Heart left ventricle (tissue), 16 donors: ENCODE measurements at places on chromosomes 3 and 15. TPM values are rescaled to one million over a fixed set of nuclear protein-coding genes. Genes with fewer than 3 reads are reported as not detected.

Gene MUC20
- 5.2 TPM for total RNA-seq

Gene SCG5
- total RNA-seq: not detected

DNA sequence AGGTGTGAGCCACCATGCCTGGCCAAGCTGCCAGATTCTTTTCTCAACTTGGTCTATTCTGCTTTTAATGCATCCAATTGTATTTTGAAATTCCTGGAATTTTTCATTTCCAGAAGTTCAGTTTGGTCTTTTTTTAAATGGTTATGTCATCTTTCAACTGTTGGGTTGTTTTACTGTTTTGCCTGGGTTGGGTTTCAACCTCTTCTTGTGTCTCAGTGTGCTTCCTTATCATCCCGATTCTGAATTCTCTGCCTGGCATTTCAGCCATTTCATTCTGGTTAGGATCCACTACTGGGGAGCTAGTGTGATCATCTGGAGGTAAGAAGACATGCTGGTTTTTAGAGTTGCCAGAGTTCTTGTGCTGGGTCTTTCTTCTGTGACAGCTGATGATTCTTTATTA, 61.5 kb downstream of the LRRC49 start:
- no peak for DNase-seq

Gene LCMT2
- 8.5 TPM for total RNA-seq

GRCh38 chr3:123633530-123633929, 48.7 kb upstream of the HACD2 start:
- DNase-seq: no peak

- DNase-seq: no peak
Observed at GRCh38 chr15:35244227-35244626, 159.1 kb upstream of the NANOGP8 start.

Gene CD86
- total RNA-seq: 1.8 TPM

Gene BNC1
- 0.11 TPM for total RNA-seq

Gene PLSCR2
- total RNA-seq: not detected

DNA sequence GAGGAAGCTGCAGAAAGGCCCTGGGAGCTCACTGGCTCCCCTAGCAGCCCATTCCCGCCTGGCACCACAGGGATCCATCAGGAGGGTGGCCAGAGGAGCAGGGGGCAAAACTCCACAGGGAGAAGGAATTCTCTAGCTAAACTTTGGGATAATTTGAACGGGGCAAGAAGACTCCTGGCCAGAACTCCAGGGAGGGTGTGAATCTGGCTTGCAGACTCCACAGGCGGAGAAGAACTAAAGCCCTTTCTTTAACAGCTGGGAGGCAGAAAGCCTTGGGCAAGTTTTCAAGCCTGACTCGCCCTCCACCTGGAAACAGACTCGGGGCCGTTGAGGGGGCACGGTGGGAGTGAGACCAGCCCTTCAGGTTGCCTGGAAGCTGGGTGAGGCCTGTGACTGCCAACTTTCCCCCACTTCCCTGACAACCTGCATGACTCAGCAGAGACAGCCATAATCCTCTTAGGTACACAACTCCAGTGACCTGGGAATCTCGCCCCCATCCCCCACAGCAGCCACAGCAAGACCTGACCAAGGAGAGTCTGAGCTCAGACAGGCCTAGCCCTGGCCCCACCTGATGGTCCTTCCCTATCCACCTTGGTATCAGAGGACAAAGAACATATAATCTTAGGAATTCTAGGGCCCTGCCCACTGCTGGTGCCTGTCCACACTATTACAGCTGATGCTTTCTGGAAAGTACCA, 28.6 kb downstream of the SLC27A2 start:
- DNase-seq: no peak

- no peak for DNase-seq
Observed at GRCh38 chr3:8678751-8679150, 34.2 kb upstream of the SSUH2 start.

- no peak for DNase-seq
Observed at GRCh38 chr3:149975919-149976318, 5.2 kb upstream of the PFN2 start.

- no peak for DNase-seq
Observed at GRCh38 chr15:99142562-99142961, 37.7 kb downstream of the SYNM start.

DNA sequence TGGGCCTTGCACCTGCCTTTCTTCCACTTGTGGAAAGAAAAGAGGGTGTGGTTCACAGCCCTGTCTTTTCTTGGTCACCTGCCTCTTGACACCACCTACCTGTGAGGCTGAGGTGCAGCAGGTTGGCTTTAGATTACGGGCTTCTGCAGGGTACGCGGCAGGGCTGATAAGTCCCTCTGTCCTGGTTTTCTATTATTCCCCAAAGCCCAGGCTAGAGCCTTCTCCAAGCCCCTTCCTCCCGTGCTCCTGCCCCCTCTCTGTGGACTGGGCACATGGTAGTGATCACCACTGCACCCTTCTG, 44.8 kb upstream of the HACD2 start:
- no peak for DNase-seq

DNA sequence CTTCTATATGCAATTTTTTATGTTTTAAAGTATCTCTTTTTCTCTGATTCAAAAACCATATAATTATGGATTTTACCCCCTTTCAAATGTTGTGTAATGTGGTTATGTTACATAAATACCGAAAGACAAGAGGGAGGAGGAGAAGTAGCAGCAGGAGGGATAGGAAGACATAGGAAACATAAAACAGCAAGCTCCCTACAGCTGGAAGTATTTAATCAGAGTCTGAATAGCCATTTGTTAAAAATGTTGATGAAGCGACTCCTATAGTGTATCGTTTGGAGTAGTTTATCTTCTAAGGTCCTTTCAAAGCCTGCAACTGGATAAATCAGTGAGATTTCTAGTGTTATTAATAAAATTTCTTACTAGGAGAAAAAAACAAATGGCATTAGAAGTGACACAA, 598.1 kb upstream of the GOLIM4 start:
- DNase-seq: no peak

Gene C3orf20
- total RNA-seq: not detected

Gene COL8A1
- total RNA-seq: 21.1 TPM

DNA sequence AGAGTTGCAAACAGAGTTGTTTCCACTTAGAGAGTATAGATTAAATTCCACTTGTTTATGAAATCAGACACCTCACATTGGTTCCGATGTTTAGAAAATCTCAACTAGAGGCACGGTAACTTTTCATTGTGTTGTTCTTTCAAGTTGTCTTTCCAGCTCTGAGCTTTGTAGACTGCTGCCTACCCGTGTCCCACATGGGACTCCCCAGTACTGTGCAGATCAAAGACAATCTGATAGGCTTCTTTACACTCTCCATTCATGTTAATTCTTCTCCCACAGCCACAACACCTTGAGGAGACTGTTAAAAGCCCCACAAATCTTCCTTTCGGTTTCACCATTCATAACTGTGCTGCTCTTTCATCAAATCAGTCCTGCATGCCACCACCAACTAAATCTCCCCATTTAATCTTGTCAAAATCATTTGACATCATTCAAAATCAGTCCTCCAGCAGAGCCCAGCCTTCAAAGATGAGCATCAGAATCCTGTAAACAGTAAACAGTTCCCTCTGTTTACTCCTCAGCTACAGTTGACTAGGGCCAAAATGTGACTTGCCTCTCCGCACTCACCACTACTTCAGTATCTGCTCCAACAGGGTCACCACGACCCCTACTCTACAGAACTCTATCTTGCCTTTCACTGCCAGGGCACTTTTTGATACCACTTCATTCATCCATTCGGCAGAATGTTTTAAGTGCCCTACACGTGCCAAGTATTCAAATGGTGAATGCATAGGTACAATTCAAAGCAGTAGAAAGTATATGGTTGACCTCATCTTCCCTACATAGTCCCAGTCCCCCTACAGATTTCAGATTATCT, 8.3 kb downstream of the ANXA2 start:
- DNase-seq: no peak
